Non-pigmented ciliary epithelial cell (primary cell): ENCODE measurements at places on chromosomes 11 and 22.
A peak's percentile ranks its signal among the peaks of the same experiment; 100 is the strongest.

GRCh38 chr11:17601676-17602075, 54.6 kb downstream of the OTOG start:
- DNase-seq: no peak

GRCh38 chr11:65711785-65712632, at the start of gene KAT5:
Gene KAT5 (plus strand): TSS chr11:65712252. CDS start chr11:65712268, 16 bp downstream.
- peak; percentile 92 for DNase-seq

- DNase-seq: peak; percentile 71
These were observed 88.9 kb downstream of the MAML2 start for GRCh38 chr11:96254087-96254486.

DNA sequence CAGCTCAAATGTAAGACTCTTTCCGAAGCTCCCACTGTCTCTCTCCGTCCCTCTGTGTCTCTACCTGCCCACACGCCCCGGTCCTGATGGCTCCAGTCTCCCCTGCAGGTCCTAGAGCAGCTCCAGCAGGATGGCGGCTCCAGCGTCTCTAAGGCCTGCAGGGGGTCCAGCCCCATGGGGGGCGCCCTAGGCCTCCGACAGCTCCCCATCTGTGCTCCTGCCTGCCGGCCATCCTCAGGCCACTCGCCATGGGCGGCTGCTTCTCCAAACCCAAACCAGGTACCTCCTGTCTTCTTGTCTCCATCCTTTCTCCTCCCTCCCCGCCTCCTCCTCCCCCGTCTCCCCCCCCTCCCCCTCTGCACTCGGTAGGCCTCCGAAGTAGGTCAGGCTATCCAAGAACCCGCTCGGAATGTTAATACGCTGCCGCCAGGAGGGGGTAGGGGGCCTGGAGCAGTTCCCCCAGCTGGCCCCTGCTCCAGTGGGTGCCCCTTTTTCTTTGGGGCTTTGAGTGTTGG, 699 bp downstream of the AIFM3 start:
- DNase-seq: no peak

GRCh38 chr11:18890615-18891014, 48.6 kb downstream of the MRGPRX1 start:
- DNase-seq: no peak

- DNase-seq: no peak
These were observed 12.9 kb downstream of the ANO1 start for GRCh38 chr11:70090961-70091381.

- DNase-seq: no peak
These were observed 24.8 kb upstream of the MUC5B start for GRCh38 chr11:1197886-1198560.
